ENCODE measurements at places on chromosomes 1 and 21.

- H3K27me3 ChIP-seq = peaks cover 12% of the 10 kb centered on the region
- H3K4me3 ChIP-seq = no peak overlapping the region
- H3K27ac ChIP-seq = no peak overlapping the region
- DNase-seq = no peak
Observed at GRCh38 chr1:48640836-48641492, 135.7 kb downstream of the BEND5 start.

GRCh38 chr1:223197923-223198627 is 55.0 kb upstream of the TLR5 start:
- no peak overlapping the region for H3K27ac ChIP-seq
- no peak for DNase-seq
- H3K36me3 ChIP-seq = no peaks in the 10 kb centered on the region
- H3K4me1 ChIP-seq = peaks cover 2% of the 10 kb centered on the region
- no peak overlapping the region for H3K4me3 ChIP-seq

DNA sequence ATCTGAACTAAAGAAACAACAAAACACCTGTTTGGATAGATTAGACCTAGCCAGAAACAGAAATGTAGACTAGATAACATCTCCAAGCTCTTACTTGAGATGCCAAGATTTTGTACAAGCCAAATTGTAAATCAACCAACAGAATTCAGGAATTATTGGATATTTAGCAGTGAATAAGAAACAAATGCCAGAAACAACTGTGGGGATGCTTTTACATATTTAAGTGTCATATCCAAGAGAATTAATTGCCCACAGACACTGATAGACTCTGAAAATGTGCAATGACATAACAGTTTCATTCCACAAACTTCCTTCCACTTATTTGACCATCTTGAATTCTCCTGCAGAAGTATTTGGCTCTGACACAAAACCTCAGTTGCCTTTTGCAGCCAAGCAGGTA is 92.3 kb downstream of the SGIP1 start:
- no peak for DNase-seq
- no peak overlapping the region for H3K27ac ChIP-seq
- H3K27me3 ChIP-seq = no peaks in the 10 kb centered on the region

GRCh38 chr1:10773376-10773775 is 23.1 kb downstream of the CASZ1 start:
- no peaks in the 10 kb centered on the region for H3K36me3 ChIP-seq
- peaks cover 26% of the 10 kb centered on the region for H3K27me3 ChIP-seq
- DNase-seq = no peak
- no peak overlapping the region for H3K4me3 ChIP-seq
- H3K4me1 ChIP-seq = no peaks in the 10 kb centered on the region

Data from activated naive CD4-positive, alpha-beta T cell treated with anti-CD3 and anti-CD28 coated beads, Interleukin-2, amount 10 ng/mL, durations not matched to agents 7 days and 5 days (primary cell).